HS-27A (cell line): ENCODE measurements at places on chromosomes 1 and 21.

DNA sequence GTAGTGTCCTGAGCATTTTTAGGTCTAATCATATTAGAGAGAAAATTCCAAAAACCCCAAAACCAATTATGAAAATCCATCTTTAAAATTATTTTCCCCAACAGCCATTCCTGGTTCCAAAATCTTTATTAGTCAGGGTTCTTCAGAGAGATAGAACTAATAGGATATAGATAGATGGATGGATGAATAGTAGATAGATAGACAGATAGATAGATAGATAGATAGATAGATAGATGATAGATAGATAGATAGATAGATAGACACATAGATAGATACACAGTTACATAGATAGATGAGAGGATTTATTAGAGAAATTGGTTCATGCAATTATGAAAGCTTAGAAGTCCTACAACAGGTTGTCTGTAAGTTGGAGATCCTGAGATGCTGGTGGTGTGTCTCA lies 122.7 kb upstream of the POGK start:
- no peak for DNase-seq

DNA sequence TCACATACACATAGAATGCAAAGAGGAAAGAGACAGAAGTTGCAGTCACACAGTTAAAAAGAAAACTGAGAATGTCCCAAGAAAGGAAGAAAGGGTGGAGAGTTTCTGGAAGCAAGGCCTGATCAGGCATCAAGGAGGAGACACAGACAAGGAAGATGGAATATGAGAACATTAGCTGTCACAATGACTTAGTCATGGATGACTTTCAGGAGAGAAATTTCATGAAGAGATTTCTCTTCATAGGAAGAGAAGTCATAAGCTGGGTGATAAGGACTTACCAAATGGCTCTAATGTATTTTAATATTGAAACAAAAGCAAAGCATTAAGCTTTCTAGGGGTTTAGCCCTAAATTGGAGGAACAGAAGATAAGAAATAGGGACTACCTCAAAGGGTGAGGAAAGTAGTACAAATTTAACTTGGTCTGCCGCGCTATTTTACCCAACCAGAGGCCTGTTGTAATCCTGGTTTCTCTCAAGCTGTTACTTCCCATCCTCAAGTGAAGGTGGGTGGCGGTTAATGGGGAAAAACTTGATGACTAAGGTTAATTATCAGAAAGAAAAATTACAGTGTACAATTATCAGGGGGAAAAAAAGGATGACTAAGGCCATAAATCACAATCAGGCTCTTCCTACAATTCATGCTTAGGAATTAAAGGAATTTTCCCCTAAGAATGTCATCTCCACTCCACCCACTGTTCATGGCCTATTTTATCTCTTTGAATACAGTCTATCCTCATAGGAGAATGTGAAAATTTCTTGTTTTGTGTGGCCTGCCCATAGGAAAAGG lies 93.9 kb upstream of the ADGRL2 start:
- DNase-seq, result peak; percentile 74

- DNase-seq, result no peak
These were observed 4.4 kb downstream of the PSEN2 start for GRCh38 chr1:226874579-226875425.

DNA sequence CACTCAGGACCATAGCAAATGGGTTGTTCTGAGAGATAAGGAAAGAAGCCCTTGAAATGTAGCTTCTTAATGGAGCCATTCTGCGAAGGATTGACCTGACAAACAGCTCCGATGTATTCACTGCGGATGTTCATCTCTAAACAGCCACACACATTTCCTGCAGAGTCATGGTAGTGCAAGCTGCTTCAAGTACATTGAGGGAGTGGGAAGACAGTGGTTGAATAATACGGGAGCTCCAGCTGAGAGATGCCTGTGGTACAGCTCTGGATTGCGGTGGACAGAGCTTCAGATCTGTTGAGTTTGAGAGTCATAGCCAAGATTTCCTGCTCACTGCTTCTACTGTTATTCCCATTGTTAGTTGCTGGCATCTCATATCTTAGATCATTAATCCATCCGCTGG lies 86.6 kb downstream of the ZBTB18 start:
- DNase-seq, result no peak

DNA sequence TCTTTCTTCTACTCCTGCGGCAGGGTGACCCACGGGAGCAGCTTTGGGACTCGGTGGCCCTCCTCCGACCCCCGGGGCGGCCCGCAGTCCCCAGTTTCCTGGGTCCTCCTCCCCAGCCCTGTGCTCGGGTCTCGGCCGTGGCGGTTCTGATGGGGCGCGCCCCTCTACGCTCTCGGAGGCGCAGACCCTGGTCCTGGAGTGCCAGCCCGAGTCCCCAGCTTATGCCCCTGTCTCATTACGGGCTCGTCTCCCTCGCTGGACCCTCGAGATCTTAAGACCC lies 430 bp downstream of the BTG2 start:
- no peak for DNase-seq

DNA sequence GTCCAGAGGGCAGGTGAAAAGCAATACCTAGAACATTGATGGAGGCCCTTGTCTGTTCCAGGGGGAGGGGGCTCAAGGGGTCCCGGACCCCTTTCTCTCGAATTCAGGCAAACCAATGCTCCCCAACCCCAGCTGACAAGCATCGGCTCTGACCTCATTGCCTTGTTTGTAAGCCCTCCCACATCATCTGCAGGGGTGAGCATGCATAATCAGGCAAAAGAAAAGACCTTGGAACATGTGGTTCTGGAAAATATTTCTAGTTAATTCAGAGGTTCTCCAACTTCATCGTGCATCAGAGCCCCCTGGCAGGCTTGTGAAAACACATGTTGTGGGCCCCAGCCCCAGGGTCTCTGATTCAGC lies 231.3 kb downstream of the TOMM20 start:
- no peak for DNase-seq

GRCh38 chr1:171472183-171472647 lies 13.1 kb upstream of the PRRC2C start:
- DNase-seq, result no peak

DNA sequence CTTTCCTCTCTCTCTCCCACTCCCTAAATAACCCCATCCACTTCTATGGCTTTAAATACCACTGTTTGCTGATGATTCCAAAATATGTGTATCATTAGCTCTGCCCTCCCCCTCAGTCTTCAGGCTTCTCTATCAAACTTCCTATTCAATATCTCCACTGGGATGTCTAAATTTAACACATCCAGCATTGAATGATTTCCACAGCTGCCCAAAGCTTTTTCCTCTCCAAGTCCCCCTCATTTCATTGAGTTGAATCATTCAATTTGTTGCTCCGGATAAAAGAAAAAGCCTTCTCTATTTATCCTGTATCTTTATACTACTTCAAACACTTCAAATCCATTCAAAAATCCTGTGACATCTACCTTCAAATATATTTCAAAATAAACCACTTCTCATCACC lies 225.0 kb downstream of the SEC16B start:
- no peak for DNase-seq

DNA sequence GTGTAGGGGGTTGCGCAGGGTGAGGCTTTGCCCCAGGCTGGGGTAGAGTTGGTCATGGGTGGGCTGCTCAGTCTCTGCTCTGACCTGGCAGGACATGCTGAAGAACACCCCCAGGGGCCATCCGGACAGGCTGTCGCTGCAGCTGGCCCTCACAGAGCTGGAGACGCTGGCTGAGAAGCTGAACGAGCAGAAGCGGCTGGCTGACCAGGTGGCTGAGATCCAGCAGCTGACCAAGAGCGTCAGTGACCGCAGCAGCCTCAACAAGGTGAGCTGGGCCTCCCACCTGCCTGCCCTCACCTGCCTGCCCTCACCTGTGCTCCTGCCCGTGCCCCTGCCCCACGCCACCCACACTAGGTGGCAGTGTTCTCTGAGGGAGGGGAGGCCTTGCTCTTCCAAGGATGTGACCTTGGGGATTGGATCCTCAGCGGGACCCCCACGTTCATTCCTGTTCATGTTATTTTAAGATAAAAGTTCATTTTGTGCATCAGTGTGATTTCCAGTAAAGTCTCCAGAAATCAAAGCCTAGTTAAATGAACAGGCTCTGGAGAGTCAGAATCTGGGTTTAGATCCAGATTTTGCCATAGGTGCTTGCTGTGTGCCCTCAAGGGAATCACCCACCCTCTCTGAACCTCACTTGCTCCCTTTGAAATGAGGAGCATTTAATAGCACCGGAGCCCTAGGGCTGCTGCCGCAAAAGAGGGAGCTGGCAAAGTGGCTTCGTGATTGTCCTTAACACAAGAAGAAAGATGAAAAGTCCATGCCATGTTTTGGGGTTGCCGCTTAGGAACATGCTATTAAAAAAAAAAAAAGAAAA lies 87.9 kb downstream of the ARHGEF10L start:
- no peak for DNase-seq

- DNase-seq, result no peak
These were observed 230.8 kb upstream of the CHRM3 start for GRCh38 chr1:239155466-239156091.

GRCh38 chr1:116454940-116455339 lies 81.9 kb downstream of the ATP1A1 start:
- no peak for DNase-seq

DNA sequence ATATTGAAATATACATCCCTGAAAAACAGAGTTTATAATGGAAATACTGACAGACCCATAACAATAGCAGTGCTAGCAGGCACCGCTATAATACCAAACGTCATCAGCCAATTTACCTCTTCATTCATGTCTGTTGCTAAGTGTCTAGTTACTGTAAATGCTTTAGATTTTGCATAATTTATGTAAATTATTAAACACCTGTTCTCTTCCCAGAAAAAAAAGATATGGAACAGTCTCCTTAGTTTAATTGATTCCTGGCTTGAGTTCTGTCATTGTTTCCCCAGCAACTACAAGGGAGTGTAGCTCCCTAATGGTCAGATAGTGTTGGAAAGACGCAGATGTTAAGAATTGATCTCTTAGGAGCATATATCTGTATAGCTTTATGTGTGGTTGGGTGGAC lies 817.9 kb upstream of the ADGRL2 start:
- DNase-seq, result no peak

DNA sequence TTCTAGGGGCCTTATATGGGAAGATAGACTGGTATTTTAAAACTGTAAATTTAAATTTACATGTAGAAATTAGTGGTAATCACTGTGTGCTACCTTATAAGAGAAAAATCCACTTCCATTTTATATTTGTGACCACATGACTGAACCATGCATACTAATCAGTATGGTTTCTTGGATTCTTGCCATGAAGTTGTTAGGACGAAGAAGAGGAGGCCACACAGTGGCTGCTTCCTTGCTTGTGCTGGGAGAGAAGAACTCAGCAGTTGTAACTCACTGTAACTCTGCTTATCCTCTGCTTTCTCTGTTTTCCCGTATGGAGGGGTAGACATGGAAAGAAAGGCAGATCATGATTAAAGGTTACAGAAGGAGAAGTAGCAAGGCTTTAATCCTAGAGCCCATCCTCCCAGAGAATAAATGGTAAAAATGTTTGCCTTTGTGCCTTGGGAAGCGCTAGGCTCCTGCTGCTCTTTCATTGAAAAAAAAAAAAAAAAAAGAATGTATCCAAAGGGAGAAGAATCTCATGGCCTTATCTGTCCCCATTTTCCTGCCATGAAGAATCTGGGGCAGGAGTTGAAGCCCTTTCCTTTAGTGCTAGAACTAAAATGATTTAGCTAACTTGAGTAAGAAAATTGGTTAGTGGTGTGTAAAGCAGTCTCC lies 32.4 kb downstream of the KCTD3 start:
- DNase-seq, result no peak

GRCh38 chr1:185759061-185759460 lies 24.9 kb downstream of the HMCN1 start:
- no peak for DNase-seq

GRCh38 chr1:41823471-41823870 lies 95.3 kb downstream of the HIVEP3 start:
- no peak for DNase-seq

GRCh38 chr1:95139039-95139438 lies 21.9 kb downstream of the TLCD4 start:
- DNase-seq, result no peak

DNA sequence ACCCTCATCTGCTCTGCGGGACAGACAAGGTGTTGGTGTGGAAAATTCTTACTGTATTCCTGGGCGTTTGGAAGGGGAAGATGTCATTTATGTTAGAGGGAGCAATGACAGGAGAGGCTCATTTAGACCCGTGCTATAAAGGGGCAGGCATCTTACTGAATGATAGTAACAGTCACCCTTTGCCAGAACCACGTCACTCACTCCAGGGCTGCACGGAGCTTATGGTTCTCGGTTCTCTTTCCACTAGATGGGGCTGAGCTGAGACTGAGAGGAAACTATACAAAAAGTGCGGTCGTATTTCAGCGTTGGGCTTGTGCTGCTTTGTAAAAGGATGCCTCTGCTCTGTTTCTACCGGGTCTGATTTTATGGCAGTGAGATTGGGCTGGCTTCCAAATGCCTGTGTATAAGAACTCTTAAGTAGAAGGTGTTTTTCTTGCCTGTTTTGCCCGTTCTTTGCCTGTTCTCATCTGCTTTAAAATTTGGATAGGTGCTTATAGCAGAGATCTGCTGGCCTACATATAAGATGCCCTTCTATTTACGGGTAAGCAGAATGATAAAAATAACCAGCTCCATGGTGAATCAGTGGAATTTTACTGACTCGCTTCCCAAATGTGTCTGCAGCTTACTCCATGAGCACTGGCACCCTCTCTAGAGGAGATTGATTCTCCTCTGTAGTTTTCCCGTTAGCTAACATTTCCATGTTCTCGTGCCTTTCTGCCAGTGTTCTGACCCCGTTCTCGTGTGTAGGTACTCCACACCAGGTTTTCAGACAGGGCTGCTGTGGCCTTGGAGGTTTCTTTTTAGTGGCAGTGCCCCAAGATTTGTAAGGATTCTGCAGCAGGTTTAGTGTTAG lies 55.9 kb downstream of the MRPS6 start:
- DNase-seq, result peak; percentile 45
